ENCODE measurements at places on chromosomes 2 and 18.

DNA sequence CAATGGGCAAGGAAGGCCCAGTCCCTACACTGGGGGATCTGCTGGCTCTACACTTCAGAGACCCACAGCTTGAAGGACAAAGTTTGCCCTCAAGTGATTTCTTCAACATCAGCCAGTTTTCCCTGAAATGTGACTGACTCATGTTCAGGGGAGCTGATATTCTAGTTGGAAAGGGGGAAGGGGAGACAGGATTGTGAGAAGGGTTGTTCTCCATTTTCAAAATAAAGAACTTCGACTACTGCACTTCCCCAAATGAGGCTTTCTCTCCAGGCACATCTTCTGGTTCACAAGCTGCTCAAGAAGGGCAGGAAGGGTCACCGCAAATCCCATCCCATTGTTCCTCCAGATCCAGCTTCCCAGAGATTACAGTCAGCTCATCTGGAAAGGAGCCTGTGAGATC lies 117.6 kb downstream of the BCL2L11 start:
- DNase-seq, result no peak

GRCh38 chr2:105753380-105753779 lies 8.7 kb downstream of the NCK2 start:
- DNase-seq, result no peak

- no peak for DNase-seq
Observed at GRCh38 chr2:199818026-199818425, 33.0 kb downstream of the FTCDNL1 start.

DNA sequence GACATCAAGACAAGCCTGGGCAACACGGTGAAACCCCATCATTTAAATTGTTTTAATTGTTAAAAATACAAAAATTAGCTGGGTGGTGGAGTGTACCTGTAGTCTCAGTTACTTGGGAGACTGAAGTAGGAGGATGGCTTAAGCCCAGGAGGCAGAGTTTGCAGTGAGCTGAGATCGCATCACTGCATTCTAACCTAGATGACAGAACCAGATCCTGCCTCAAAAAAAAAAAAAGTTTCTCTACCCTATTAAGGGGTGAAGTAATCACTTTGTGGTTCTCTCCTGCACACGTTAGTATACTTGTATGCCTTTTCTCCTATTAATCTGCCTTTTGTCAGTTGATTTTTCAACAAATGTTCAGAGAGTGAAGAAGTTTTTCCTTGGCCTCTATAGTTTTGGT lies 18.1 kb upstream of the PUM2 start:
- DNase-seq, result no peak

DNA sequence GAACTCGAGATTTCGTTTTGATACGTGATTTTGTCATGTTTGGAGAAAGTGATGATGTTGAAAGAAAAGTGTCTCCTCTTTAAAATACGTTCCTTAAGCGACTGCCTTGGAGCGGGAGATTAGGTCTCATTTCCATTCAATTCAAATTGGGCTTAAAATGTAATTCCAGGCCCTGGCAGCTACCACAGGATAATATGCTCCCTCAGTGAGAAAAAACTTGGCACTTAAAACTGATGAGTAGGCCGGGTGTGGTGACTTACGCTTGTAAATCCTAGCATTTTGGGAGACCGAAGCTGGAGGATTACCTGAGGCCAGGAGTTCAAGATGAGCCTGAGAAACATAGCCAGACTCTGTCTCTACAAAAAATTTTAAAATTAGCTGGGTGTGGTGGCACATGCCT lies 146.3 kb upstream of the L3MBTL4 start:
- no peak for DNase-seq

GRCh38 chr2:205564346-205565141 lies 117.8 kb upstream of the NRP2 start:
- DNase-seq, result no peak

DNA sequence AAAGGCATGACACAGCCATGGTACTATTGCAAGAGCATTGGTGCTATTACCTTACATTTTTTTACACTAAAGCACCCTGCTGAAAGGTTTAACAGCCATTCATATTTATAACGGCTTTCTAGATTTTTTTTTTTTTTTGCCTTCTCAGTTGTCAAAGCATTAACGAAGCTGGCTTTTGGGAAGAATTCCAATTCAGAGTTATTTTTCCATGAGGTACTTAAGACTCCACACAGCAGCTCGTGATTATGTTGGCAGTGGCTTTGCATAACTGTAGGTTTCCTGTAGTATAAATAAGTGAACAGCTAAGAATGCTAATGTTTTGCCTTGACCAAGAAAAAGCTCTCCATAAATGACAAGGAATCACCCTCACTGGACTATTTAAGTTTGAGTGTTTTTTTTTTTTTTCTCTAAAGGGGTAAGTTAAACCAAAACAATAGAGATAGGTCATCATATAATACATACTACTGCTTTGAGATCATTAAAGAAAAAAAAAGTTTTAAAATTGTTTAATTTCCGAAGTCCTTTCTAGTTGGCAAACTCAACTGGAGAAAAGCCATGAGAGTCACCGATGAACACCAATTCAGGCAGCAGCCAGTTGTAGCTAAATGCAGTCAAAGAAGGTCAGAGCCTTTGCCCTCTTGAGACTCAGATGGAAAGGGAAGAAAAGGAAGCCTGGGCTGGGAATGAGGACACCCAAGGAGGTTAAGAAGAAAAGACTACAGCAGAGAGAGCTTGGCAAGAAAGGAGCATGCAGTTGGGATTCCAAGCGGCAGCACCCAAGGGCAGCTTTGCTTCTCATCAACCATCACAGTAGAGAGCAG lies 187.4 kb upstream of the NCKAP5 start:
- no peak for DNase-seq

- DNase-seq, result no peak
Observed at GRCh38 chr2:24613154-24613814, 122.2 kb downstream of the NCOA1 start.

DNA sequence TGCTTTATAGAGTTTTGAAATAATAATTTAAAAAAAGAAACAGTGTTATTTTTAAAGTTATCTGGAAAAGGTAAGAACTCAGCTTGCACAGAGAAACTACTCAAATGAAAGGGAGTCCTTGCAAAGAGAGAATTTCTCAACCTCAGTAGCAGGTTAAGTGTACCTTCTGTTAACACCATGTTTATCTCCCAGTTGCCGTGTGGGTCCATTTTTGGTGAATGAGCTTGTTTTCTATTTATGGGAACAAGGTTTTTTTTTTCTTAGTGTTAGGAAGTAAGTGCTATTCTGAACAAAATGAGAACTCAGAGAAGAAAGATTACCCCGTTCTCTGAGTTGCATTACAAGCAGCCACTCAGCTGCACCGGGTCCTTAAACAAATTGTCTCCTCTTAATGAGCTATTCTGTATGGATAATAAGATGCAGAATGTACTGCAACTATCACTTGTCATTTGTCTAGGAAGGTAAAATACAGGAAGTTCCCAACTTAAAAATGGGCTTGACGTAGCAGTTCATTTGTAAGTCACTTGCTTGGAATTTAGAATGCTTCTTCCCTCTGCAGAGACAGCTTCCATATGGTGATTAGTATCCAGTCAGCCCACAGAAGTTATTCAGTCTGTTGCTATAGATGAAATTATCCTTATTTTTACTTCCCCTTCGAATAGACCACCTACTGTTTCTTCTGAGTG lies 74.9 kb downstream of the LTBP1 start:
- DNase-seq, result no peak

- no peak for DNase-seq
Observed at GRCh38 chr2:99572373-99573164, 82.8 kb upstream of the REV1 start.

DNA sequence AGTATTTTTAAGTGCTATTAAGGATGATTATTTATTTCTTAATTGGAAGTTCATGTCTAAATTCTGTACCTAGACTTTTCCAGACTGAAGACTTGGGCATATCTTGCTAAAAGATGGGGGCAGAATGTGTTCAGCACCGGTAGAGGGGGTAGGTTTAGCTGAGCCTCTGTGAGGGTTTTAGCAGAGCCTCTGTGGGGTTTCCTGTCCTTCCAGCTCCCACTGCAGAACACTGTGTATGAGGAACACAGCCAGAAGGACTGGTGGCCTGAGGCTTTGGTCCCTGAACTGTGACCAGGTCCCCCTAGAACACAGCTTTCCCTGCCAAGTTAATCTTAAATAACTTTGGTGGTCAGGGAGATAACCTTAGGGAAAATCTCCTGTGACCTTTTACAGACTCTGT lies 123.4 kb upstream of the EPC2 start:
- no peak for DNase-seq

- DNase-seq, result no peak
Observed at GRCh38 chr2:87995756-87996155, 20.6 kb downstream of the RNU2-63P start.

GRCh38 chr2:189545418-189545817 lies 35.2 kb downstream of the SLC40A1 start:
- no peak for DNase-seq

- DNase-seq, result no peak
Observed at GRCh38 chr2:127146820-127147502, 40.0 kb upstream of the BIN1 start.

DNA sequence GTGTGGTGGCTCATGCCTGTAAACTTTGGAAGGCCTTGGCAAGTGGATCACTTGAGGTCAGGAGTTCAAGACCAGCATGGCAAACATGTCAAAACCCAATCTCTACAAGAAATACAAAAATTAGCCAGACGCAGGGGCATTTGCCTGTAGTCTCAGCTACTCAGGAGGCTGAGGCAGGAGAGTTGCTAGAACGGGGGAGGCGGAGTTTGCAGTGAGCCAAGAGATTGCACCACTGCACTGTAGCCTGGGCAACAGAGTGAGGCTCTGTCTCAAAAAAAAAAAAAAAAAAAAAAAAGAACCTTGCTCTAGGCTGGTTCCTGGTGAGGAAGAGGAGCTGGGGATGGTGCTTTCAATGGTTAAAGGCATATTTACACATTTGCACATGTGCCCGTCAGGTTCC lies 129.4 kb downstream of the LYPD6B start:
- DNase-seq, result no peak

GRCh38 chr2:43099797-43100196 lies 126.6 kb downstream of the ZFP36L2 start:
- no peak for DNase-seq

DNA sequence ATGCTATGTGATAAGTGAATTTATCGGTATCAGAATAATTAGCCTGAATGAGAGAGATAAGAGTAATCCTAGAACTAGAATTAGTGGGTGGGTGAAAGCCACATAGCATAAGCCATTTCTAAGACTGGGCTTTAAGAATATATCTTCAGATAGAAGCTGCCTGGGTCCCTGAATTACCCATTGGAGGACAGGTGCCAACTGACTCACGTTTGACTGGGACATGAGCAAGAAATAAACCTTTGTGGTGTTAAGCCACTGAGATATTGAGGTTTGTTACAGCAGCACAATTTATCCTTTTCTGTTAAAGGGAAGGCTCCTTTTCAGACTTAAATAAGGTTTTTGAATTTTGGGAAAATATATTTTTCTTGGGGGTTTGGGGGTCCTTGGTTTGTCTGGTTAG lies 95.9 kb downstream of the POLE4 start:
- no peak for DNase-seq

GRCh38 chr18:70142001-70142400 lies 63.5 kb downstream of the RTTN start:
- DNase-seq, result no peak

- no peak for DNase-seq
Observed at GRCh38 chr2:229927817-229928321, 5.6 kb downstream of the FBXO36 start.

DNA sequence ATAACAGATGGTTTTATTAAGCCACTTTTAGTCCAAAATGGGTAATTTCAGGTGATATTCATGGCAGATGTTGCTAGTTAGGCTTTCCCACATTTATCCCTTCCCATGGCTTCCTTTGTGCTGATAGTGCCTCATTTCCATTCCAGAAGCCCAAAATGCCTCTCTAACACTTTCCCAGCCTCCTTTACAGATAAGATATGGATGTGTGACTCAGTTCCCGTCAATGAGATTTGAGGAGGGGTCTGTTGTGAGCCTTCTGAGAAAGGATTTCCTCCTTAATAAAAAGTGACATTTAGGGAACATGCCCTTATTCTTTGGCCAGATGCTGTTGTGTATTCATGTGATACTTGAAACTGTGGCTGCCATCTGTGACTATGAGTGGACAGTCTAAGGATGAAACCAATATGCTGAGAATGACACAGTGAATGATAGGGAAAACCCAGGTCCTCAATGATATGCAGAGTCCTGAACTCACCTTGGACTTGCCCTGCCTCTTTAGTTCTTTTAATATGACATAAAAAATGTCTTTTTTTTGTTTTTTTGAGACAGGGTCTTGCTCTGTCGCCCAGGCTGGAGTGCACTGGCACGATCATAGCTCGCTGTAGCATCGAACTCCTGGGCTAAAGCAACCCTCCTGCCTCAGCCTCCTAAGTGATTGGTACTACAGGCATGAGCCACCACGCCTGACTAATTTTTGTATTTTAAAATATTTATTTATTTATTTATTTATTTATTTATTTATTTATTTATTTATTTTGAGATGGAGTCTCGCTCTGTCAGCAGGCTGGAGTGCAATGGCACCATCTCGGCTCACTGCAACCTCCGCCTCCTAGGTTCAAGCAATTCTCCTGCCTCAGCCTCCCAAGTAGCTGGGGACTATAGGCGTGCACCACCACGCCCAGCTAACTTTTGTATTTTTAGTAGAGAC lies 5.8 kb upstream of the ACSL3 start:
- no peak for DNase-seq

- no peak for DNase-seq
Observed at GRCh38 chr18:24995755-24996154, 356.2 kb downstream of the ZNF521 start.

GRCh38 chr2:17709897-17710296 lies 43.7 kb downstream of the SMC6 start:
- no peak for DNase-seq

- DNase-seq, result no peak
Observed at GRCh38 chr2:61949714-61950560, 44.5 kb downstream of the COMMD1 start.

DNA sequence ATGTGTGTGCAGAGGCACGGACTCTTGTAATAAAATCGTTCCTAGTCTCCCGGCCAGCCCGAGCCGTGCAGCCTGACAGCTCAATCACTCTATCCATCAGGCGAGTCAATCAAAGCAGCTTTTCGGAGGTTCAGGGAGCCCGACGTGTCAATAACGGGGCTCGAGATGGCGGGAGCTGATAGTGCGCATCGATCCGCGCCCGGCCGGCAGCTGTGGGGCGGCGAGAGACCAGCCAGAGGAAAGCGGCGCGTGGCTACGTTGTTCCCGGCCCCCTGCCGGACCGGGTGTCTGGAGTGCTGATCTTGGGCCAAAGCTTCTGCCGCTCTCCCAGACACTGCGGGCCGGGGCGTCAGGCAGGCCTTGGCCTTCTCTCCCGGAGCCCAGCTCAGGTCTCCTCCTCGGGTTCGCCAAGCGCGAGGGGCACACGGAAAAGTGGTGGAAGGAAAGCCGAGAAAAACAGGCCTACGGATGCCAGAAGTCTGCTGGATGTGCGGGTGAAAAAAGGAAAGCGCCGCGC lies 2.4 kb downstream of the EN1 start:
- no peak for DNase-seq
